ENCODE measurements at places on chromosomes 11 and 22. TPM values are rescaled to one million over a fixed set of nuclear protein-coding genes. Genes with fewer than 3 reads are reported as not detected.

TLCD5 gene
- total RNA-seq: 0.80 TPM

A4GALT gene
- total RNA-seq: not detected

MS4A12 gene
- not detected for total RNA-seq

WNT11 gene
- 0.81 TPM for total RNA-seq

Data from naive thymus-derived CD8-positive, alpha-beta T cell (primary cell).